CD4-positive, alpha-beta T cell (primary cell): ENCODE measurements at places on chromosomes 16 and 17.

DNA sequence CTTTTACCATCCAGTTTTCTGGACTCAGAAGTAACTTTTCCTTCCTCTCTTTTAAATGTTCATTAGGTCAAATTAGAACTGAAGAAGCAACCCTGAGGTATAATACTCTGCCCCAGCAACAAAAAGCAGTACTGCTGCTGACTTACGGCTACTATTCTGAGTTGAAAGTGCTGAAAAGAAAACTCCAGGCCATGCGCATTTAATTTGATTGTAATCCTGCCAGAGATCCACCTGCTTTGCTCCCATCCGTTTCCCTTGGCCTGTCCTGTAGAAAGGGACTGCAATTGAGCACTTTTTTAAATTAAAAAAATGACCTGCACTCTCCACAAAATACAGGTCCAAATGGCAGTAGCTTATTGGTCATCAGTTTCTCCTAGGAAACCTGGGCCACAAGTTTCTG, 61.6 kb downstream of the PITPNC1 start:
- DNase-seq = no peak

DNA sequence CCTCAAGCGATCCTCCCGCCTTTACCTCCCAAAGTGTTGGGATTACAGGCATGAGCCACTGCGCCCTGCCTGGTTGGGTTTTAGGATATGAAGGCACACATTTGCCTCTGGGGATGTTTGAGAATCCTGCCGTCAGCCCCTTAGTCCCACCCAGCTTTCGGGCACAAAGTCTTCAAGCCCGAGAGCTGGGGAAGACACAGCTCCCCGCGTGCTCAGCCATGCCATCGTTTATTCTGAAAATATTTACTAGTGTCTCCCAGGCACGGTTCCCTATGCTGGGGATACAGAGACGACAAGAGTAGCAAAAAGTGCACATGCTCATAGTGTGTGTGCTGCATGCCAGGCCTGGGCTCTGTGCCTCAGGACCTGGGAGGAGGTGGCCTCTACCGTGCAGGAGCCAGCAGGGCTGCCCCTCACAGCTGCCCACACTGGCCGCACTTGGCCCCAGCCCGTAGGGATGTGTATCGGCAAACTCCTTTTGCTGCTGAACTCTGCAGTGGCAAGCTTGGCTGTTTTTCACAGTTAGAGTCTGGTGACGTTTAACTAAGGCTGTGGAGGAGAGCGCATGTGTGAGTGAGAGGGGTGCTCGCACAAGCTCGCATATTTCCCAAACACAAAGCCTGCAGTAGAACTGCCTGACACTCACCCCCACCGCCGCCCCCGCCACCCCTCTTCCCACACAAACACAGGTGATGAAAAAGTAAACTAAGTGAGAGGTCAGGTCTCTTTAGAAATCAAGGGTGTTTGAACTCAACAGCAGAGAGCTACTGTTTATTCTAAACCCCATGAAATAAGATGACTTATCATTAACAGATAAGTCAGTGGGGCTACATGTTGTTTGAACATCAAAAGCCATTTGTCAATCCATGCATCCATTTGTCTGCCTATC, 266.4 kb downstream of the MRTFB start:
- DNase-seq = no peak

- DNase-seq = no peak
Observed at GRCh38 chr16:21713549-21714368, 50.0 kb downstream of the OTOA start.

- DNase-seq = no peak
Observed at GRCh38 chr17:72244494-72244893, 123.7 kb downstream of the SOX9 start.

- peak; percentile 78 for DNase-seq
Observed at GRCh38 chr17:29617481-29618271, 5.0 kb downstream of the CORO6 start.

GRCh38 chr17:80101946-80102663, 724 bp downstream of the GAA start:
- DNase-seq = peak; percentile 7

- no peak for DNase-seq
Observed at GRCh38 chr17:56690441-56691291, 97.2 kb downstream of the NOG start.

- DNase-seq = no peak
Observed at GRCh38 chr16:27066668-27067537, at the start of gene C16orf82. Gene C16orf82 (plus strand): TSS chr16:27066927.

DNA sequence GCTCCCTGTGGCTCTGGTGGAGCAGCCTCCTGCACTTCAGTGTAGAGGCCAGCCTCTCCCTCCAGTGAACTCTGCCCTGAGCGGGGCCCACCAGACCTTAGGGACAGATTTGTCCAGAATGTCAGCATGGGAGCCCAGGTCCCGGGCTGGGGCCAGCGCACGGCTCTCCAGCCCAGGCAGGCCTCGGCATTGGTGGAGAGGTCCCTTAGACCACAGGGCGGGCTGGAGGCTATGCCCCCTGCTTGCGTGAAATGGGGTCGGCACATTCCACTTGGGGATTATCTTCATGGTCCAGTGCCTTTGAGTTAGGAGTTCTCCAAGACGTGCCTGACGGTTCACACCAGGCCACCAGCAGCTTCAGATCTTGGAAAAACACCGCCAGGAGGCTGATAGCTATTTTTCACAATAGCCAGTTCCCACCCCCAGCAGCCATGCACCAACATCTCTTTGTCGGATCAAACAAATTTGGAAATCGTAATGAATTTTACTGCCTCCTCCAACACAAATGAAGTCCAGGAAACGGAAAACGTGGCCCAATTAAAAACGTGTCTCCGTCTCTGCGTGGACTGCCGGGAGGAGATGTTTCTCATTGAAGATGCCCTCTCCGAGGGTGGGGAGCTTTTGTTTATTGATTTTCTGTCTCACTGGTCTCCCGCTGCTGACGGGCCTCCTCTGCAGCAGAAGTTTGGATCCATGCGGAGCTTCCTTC, 110.0 kb upstream of the CIBAR2 start:
- DNase-seq = no peak

- DNase-seq = no peak
Observed at GRCh38 chr16:30437511-30438046, 7.7 kb upstream of the DCTPP1 start.

GRCh38 chr17:9205520-9206409, 184.5 kb downstream of the NTN1 start:
- DNase-seq = no peak

DNA sequence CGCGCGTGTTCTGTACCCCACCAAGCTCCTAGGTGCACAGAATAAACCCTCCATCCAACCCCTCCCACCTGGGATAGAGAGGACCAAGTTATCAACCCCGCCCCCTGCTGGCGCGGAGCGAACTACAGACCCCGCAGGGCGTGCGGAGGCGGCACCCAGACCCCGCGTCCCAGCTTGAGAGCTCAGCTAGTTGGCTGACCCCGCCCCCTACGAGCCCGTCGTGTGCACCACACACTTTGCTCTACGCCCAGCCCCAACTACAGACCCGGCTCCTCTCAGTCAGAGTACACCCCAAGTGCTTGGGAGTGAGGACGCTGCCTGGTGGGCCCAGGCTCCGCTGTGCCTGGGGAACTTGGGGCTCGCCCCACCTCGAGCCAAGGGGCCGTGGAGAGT, 1.5 kb downstream of the GRIN2A start:
- DNase-seq = no peak
